ELF-1 (cell line): ENCODE measurements at places on chromosomes 7 and 10.

- no peak for DNase-seq
Observed at GRCh38 chr10:4889959-4890358, 64.0 kb downstream of the AKR1E2 start.

- peak; percentile 52 for DNase-seq
Observed at GRCh38 chr7:23247603-23248335, 1.2 kb downstream of the GPNMB start.

GRCh38 chr7:102251531-102252365 is 34.9 kb upstream of the SH2B2 start:
- no peak for DNase-seq

- peak; percentile 75 for DNase-seq
Observed at GRCh38 chr7:105876964-105877601, 684 bp upstream of the ATXN7L1 start.

- DNase-seq, result no peak
Observed at GRCh38 chr10:13907570-13907969, 320.8 kb downstream of the PRPF18 start.

- no peak for DNase-seq
Observed at GRCh38 chr7:136229790-136230189, 252.6 kb upstream of the MTPN start.

DNA sequence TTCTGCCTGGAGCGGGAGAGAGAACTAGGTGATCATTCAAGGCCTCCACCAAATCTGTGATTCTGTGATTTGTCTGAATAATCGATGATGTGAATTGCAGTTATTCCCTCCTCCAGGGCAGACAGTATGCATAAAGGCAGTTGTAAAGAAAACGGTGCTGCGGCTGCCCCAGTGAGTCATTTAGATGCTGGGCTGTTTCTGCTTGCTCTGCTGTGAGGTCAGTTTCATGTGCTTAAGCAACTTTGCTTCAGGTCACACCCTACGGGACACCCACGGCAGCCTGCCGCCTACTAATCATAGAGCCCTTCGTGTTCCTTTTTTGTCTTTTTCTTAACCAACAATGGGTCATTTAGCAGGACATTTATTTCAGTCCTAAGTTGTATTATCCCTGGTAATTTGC is 158.1 kb upstream of the PITRM1 start:
- peak; percentile 21 for DNase-seq
